ENCODE measurements at places on chromosomes 2 and 18.

- DNase-seq, result no peak
Observed at GRCh38 chr18:45733535-45733934, 9.6 kb downstream of the SLC14A1 start.

- no peak for DNase-seq
Observed at GRCh38 chr2:141741652-141742051, 389.2 kb downstream of the LRP1B start.

DNA sequence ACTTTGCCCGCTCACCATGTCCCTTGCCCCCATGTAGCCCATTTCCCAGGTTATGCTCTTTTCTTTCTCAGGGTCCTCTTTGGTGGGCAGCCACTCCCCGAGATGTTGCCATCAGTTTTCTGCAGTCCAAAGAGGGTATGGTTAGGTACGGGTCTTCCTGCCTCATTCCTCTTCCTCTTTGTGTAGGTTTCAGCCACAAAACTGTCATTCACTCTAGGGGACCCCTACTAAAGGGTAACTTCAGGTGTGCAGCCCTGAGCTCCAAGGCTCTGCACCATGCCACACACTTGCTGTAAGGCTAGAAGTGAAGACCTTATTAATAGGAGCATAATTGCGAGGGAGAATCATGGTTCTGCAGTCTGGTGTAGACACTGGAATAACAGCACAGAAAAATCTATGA, 99.8 kb upstream of the ZNF397 start:
- DNase-seq, result no peak

DNA sequence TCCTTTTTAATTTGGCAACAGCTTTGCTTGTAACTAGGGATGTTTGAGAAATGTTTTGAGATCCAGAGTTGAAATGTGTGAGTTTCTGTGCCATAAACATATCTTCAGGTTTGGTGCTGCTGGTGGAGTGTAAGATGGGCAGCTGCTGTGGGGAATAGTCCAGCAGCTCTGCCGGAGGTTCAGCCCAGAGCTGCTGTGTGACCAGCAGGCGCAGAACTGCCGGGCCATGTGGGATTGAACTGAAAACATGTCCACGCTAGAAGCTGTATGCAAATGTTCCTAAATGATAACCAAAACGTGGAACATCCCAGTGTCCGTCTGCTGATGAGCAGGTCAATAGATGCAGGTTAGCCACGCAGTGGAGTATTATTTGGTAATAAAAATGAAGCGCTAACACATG, 99.6 kb downstream of the DGKD start:
- no peak for DNase-seq

DNA sequence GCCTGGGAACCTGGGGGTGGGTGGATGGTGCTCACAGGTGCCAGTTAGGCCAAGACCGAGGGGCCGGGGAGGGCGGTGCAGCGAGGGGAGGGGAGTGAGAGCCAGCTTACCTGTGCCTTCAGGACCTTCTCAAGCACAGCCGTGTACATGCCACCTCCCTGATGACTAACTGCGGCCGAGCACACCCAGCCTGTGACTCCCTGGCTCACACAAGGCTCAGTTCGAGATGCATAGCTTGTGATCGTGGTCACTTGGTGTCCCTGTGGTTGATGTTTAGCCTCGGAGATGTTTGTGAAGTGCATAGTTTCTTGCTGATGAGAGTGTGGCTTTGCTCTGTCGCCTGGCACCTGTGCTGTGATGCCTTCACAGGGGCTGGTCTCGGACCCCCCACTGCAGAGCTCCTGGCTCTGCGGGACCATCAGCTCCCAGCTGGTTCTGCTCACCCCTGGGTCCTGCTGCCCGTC, 84.5 kb upstream of the ODC1 start:
- no peak for DNase-seq

DNA sequence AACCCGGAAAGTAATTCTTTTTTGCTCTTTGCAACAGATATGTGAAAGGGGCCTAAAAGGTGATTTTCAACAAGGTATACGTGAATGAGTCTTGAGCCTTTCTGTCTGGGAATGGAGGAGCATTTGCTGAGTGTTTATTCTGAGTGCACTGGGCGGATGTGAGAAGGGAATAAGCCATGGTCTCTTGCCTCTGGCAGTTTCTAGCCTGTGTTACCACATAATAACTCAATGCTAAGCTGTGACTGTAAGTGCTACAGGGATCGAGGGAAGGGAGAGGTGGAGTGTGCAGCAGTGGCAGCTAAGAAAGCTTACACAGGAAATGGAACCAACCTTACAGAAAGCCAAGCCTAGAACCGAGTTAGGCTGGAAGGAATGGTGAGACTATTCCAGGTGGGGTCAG, 444.3 kb downstream of the SLC4A3 start:
- DNase-seq, result no peak

GRCh38 chr18:64183665-64184064, 34.8 kb upstream of the LINC00305 start:
- DNase-seq, result no peak

GRCh38 chr2:27024812-27025211, 8.0 kb upstream of the TMEM214 start:
- no peak for DNase-seq

GRCh38 chr18:10797896-10798295, 272.1 kb downstream of the NAPG start:
- no peak for DNase-seq

GRCh38 chr18:261398-262073, 6.3 kb downstream of the THOC1 start:
- no peak for DNase-seq

GRCh38 chr2:61807036-61807757, 46.7 kb downstream of the FAM161A start:
- DNase-seq, result no peak

DNA sequence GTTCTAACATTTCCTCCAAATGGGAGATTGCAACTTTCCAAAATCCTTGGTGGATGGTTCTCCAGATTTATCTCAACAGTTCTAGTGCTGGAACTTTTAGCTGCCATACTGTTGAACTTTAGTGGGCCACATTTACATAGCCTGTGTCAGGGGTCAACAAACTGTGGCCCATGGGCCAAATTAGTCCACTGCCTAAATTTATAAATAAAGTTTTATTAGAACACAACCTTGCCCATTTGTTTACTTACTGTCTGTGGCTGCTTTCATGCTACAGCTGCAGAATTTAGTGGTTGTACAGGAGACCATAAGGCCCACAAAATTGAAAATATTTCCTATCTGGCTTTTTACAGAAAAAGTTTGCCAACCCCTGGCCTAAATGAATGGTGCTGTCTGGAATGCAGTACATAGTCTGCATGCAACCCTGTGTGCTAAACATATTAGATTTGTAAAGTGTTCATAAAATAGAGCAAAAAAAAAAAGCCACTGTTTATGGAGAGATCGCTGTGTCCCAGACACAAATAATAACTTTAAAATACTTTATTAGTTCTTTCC, 30.3 kb downstream of the MGAT5 start:
- DNase-seq, result no peak

DNA sequence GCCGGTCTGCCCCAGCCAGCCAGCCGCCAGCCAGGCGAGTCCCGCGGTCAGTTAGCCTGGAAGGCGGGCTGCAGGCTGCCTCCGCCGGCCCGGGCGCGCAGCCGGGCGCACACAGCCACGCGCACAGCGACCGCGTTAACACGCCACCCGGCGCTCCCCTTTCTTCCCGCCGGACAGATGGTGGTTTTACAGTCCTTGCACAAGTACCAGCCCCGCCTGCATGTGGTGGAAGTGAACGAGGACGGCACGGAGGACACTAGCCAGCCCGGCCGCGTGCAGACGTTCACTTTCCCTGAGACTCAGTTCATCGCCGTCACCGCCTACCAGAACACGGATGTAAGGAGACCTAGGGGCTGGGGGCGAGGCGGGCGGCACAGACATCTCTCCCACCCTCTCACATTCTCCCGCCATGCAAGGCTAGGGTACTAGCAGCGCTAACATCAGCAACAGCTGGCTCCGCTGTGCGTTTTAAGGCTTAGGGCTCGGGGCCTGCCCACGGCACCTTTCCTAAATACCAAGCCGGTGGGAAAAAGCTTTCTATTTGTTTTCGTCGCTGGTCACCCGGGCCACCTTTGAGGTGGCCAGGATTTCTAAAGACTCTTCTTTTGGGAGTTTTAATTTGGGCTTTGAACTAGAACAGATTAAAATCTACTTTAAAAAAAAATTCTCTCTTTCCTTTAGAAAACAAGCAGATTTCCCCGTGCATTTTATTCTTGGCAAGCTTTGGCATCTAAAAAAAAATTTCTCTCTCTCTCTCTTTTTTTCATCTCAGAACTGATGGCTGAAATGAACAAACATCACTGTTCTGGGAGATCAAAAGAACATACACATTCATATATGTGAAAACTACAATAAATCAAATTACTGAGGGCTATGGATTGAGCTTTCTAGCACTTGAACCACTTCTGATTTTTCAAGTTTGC, 2.9 kb downstream of the TBR1 start:
- DNase-seq, result no peak

- DNase-seq, result no peak
Observed at GRCh38 chr18:8623549-8624106, 14.4 kb downstream of the RAB12 start.

- no peak for DNase-seq
Observed at GRCh38 chr2:232113821-232114220, 152.3 kb downstream of the DIS3L2 start.

DNA sequence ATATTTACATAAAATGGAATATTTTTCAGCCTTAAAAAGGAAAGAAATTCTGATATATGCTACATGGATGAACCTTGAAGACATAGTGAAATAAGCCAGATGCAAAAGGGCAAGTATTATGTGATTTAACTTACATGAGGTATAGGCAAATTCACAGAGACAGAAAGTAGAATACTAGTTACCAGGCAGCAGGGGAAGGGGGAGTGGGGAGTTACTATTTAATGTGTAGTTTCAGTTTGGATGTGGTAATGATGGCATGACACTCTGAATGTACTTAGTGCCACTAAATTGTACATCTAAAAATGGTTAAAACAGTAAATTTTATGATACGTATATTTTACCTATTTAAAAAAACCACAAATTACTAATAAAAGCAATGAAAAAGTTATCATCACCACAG, 12.1 kb downstream of the METTL4 start:
- no peak for DNase-seq

- no peak for DNase-seq
Observed at GRCh38 chr2:122144884-122145283, 389.4 kb downstream of the TSN start.

DNA sequence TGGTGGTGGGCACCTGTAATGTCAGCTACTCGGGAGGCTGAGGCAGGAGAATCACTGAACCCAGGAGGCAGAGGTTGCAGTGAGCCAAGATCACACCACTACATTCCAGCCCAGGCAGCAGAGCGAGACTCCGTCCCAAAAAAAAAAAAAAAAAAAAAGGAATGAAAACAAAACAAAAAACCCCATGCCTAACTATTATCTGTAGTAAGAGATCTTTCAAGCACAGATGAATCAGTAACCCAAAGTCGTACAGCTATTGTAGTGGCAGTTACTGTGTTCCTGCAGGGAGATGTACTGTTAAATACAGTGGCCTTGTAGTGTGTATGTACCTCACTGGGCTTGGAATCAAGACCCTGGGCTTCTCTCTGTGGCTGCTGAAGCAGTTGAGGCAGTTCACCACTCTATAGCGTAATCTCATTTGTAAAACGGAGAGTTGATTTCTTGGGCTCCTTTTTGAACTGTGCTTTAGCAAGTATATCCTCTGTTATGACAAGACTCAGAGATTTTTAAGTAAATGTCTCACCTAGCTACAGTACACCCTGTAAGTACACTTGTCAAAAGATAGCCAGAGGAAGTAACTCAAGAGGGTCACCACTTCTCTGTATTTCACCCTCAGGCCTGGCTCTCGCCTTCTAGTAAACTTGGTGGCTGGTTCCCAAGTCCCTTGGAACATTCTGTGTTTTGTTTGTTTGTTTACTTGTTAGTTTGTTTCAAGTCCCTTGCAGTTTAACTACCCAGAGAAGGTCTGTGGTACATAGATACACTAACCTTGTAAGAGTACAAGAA, 109.6 kb upstream of the FOSL2 start:
- DNase-seq, result no peak

GRCh38 chr2:156708051-156708450, 271.9 kb downstream of the GPD2 start:
- DNase-seq, result no peak

GRCh38 chr2:199606193-199606780, 148.5 kb upstream of the SATB2 start:
- DNase-seq, result peak; percentile 16

- no peak for DNase-seq
Observed at GRCh38 chr2:232491139-232491780, 3.6 kb upstream of the ECEL1 start.

DNA sequence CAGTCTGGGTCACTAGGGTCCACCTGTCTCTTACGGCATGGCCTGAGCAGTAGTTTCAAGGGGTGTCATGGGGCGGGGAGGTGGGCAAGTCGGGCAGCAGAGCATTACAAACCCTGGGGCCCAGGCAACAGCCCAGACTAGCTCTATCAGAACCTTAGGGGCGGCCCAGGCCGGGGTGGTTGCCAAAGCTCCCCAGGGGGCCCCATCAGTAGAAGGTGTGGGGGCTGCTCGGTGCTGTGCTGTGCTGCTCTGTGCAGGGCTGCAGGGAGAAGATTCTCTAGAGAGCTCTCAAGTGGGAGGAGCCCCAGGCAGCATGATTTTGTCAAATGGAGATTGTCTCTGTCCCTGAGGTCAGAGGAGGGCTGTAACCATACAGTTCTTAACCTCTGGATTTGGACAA, 36.4 kb upstream of the SLC14A1 start:
- DNase-seq, result no peak

DNA sequence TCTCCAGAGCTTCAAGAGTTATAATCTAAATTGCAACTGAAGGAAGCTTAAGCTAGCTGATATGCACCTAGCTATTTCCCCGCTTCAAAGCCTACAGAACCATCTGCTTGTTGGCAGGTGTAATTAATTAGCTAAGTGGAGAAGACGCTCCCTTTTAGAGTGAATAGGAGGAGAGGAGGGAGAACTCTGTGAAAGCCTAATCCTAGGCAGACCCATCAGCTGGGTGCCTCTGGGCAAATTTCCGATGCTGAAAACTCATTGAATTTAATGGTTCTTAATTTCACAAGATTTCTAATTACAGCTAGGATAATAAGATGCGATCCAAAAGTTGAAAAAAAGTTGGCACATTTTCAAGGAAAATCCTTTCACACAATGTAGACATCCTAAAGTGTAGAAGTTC, 735.9 kb downstream of the ERBB4 start:
- no peak for DNase-seq

DNA sequence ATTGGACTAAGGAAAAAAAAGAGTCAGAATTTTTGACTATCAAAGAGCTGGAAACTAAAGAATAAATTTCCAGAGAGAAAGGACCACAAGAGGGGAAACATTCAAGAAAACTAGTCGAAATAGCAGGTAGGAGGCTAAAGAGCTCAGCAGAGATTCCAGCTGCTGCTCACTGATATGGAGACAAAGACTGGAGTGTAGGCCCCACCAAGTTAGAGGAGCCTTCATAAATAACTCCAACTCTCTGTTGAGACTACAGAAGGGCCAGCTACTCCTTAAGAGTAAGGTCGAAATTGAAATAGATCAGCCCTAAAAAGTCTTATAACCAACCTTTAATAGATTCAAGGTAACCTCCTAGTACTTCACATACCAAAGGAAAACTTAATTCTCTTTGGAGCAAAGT, 31.1 kb downstream of the SS18 start:
- no peak for DNase-seq

DNA sequence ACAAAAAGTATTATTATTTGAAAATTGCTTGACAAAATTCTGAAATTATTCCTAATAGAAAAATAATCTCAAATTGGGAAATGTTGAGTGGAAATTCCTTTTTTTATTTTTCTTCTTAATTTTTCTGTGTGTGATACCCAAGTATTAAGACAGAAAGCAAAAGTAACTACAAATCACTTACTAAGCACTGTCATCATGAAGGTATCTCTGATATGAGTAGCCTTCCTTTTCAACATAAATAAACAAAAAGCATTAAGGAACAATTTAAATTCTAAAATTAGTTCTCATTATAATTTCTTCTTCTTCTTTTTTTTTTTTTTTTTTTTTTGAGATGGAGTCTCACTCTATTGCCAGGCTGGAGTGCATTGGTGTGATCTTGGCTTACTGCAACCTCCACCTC, 174.2 kb upstream of the RBMS1 start:
- DNase-seq, result no peak
